ENCODE measurements at places on chromosomes 12 and 14.

DNA sequence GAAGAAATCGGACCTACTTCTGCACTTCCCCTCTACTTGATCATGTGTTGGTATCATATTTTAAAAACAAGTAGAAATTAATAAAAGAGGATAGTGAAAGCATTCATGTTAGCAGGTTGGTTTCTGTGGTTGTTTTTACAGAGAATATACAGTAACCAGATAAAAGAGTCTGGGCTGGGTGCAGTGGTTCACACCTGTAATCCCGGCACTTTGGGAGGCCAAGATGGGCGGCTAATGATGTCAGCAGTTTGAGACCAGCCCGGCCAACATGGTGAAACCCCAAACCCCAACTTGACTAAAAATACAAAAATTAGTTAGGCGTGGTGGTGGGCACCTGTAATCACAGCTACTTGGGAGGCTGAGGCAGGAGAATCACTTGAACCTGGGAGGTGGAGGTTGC is 55.9 kb downstream of the LRP6 start:
- no peak for DNase-seq

- peak; percentile 7 for DNase-seq
Measured at GRCh38 chr12:63068857-63069442, 82.1 kb downstream of the AVPR1A start.

- DNase-seq, result no peak
Measured at GRCh38 chr12:29273178-29273843, 107.7 kb downstream of the ERGIC2 start.

DNA sequence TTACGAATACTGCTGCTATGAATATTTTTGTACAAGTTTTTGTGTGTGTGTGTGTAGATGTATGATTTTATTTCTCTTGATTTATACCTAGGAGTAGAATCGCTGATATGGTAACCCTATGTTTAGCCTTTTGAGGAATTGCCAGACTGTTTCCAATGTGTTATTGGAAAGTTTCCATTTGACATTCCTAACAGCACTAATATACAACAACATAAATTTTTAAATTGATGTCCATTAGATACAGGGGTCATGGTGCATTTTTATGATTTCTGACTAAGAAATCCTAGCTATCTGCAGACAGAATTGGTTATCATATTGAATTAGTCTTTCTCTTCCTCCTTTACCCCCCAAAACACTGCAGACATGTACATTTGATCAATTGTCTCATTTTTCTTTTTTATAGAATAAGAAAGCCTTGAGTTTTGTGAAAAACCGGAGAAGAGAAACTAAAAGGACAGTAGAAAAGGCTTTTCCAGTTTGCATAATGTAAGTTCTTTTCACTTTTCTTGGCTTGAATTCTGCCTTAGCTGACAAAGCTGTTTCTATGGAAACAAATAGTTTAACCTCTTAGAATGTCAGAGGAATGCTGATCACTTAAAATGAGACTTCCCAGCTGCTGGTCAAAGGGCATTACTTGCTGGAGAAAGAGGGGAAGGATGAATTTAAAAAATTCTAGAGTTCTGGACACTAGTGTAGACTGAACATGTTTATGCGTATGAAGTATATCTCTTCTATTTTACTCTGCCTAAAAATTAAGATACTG is 28.2 kb downstream of the PALS1 start:
- no peak for DNase-seq

- no peak for DNase-seq
Measured at GRCh38 chr12:80314741-80315140, 129.3 kb upstream of the PTPRQ start.

- DNase-seq, result no peak
Measured at GRCh38 chr12:113569806-113570205, 98.1 kb upstream of the LHX5 start.

DNA sequence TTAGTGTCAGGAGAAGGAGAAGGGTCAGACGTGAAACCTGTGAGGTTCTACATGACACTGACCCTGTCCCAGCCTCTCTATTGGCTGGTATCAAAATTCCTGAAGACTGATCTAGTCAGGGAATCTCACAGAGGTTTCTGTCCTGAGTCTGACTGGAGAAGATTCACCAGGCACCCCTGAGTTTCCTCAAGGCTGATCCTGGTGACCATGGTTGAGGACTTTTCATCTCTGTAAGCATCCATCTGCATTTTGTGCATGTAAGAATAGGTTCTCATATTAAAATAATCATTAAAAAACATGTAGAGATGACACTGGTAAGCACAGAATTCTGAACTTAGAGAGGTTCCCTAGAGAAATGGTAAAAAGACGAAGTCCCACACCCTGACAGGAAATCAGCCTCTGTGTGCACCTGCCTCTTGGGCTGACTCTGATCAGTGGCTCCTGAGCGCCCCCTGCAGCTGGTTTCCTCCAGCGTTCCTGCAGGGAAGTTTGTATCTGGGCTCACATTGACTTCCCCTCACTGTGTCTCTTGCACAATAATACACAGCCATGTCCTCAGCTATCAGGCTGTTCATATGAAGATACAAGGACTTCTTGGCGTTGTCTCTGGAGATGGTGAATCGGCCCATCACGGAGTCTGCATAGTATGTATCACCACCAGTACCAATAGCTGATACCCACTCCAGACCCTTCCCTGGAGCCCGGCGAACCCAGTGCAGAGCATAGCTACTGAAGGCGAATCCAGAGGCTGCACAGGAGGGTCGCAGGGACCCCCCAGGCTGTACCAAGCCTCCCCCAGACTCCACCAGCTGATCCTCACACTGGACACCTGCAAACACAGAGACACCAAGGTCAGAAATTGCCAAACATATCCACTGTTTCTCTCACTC is 991.9 kb downstream of the TMEM121 start:
- DNase-seq, result peak; percentile 29

DNA sequence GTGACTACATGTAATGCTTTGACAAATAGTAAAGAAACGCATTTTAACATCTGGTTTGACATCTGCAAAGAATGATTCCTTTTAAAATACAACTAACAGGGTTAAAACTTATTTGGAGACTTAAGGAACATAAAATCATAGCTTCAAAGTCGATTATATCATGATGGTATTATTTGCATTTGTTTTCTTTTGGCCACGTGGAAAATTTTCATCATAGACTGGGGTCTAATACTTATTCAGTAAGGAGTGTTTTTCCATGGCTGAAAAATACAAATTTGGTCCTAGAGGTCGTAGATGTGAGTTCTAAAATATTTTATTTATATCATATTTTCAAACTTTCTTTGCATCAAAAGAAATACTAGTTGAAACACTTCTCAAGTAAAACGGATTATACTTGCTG is 31.5 kb upstream of the LMNTD1 start:
- DNase-seq, result no peak

DNA sequence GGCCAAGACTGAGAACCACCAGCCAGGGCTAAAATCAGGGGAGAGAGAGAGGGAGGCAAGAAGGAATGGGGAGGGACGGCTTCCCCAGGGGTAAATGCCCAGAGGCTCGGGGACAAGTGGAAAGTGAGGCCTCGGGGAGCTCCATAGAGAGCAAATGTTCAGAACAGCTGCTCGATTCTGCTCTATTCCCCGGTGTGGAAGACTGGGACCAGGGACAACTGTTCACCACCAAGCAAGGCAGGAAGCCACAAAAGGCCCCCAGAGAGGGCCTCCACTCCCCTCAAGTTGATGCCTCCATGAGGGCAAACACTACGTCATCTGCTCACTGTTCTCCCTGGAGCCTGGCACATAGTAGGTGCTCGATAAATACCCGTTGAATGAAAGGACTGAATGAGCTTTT is 53.5 kb downstream of the IRF2BPL start:
- no peak for DNase-seq

DNA sequence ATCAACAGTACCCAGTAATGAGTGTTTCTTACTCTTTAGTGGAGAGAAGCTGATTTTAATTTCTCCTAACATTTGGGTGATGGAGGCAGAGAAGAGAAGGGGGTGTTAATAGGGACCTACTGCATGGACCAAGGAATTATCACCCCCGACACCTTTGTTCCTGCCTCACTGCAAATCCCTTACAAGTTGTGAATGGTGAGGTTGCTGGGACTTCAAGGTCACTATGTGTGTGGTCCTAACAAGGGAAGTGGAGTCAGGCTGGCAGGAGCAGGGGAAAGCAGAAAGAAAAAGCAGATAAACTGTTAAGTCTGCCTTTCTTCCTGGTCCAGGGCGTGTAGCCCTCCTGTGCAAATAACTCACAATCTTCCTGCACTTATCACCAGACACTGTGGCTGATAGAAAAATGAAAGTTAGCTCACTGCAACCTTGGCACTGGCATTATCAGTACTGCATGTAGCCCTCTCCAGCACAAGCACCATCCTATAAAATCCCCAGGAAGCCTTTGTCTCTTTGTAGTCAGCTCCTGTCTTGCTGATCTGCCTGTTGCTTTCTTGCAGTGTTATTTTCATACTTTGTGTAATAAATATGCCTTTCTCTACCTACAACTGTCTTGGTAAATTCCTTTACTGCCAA is 112.3 kb upstream of the DNM1L start:
- DNase-seq, result no peak

DNA sequence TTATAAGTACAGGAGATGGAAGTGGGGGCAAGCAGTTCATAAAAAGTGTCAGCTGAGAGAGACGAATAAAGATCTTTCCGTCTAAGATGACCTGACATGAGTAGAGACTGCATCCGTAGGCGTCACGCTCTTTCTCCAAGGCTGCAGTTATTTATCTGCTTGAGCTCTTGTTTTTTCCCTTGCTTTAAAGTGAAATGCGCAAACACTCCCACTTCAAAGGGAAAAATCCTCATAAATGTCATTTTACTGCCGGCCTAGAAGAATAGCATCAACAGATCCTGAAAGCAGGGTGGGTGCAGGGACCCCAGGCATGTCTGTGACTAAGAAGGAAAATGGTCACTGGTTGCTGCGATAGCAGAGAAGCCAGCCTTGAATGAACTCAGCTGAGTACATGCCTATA is 647.4 kb downstream of the MED13L start:
- no peak for DNase-seq

GRCh38 chr12:86698641-86698980 is 442.4 kb upstream of the MGAT4C start:
- no peak for DNase-seq

DNA sequence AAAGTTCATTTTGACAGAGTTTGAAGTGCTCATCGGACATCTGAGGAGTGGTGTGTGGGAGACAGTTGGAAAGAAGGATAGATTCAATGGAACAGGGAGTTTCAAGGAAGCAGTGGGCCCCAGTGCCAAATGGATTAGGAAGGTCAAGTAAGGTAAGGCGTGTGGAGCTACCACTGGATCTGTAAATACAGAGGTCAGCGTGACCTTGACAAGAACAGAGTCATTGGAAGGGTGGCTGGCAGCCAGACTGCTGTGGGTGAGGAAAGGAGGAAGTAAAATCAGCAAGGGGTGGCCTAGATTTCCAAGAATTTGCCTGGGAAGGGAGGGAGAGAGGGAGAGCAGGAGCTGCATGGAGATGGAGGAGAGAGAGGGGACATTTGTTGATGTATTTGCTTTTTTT is 68.2 kb upstream of the IGF1 start:
- DNase-seq, result no peak

GRCh38 chr12:69517406-69517805 is 47.2 kb downstream of the FRS2 start:
- DNase-seq, result no peak

- no peak for DNase-seq
Measured at GRCh38 chr12:103073630-103074029, 116.2 kb downstream of the ASCL1 start.

DNA sequence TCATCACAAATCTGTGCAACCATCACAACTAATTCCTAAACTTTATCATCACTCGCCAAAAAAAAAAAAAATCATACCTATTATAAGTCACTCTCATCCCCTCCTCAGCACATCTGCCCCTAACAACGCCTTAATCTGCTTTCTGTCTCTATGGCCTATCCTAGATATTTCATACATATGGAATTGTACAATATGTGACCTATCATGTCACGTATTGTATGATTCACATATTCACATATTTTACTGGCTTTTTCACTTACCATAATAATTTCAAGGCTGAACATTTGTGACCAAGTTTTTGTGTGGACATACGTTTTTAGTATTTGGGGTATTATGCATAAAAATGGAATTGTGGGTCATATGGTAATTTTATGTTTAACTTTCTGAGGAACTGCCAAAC is 400.7 kb downstream of the DAD1 start:
- DNase-seq, result no peak

GRCh38 chr12:105222284-105222655 is 13.7 kb downstream of the APPL2 start:
- DNase-seq, result no peak

GRCh38 chr12:77837876-77838291 is 7.2 kb downstream of the NAV3 start:
- DNase-seq, result no peak

- no peak for DNase-seq
Measured at GRCh38 chr14:74437496-74438053, 11.6 kb upstream of the SYNDIG1L start.

DNA sequence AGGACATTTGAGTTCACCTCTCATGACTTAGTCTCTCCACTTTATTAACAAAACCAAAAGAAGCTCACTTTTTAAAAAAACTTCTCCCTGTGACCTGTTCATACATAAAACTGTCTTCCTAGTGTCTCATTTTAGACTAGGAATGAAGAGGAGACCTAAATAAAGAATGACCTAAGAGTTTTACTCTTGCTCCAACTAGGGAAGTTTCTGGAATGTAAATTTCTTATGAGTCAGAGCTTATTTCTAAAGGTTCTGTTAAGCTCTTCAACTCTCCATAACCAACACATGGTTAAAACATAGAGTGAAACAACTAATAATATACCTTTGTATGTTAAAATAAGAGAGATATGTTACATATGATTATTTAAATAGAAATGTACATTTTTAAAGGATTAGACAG is 369.8 kb downstream of the EMP1 start:
- no peak for DNase-seq

DNA sequence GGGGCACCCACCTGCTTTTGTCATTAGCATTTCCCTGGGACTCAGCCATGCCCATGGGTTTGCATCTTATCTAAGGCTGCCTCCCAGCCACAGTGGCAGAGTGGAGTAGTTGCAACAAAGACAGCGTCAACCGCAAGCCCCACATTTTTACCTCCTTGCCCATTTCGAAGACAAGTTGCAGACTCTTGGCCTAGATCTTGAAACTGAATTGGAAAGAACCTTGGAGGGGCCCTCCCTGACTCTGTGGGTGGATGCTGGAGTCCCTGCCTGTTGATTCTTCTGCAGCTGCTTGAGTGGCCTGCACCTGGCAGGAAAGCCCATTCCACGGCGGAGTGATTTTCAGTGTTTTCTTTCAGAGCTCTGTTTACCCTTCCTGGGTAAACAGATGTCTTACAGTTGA is 309.0 kb downstream of the VRK1 start:
- DNase-seq, result no peak

GRCh38 chr14:77084985-77085384 is 13.1 kb upstream of the CIPC start:
- no peak for DNase-seq
